Stimulated activated CD8-positive, alpha-beta memory T cell treated with anti-CD3 and anti-CD28 coated beads, Interleukin-12 subunit alpha, Interleukin-12 subunit beta, amount 100 ng/mL, for 4 hours (primary cell): ENCODE measurements at places on chromosomes 2 and 18.

- no peak for DNase-seq
Observed at GRCh38 chr2:162885281-162886070, 46.9 kb upstream of the KCNH7 start.

- DNase-seq, result no peak
Observed at GRCh38 chr2:3197308-3197707, 180.3 kb downstream of the EIPR1 start.

DNA sequence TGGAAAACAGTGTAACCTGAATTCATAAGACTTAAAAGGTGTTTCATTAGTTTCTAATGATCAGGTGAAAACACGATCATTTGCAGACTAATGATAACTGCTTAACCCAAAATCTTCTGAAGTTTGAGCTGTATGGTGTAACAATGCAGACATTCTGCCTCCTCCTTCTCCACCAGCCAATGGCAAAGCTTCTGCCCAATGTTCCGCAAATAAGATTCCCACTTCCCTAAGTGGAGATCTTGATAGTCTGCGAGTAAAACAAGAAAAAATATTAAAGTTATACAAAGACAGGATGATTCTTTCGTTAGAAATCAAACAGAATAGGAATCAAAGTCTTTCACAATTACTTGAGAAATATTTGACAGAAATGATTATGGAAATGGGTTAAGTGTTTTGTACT, 8.1 kb downstream of the C2orf42 start:
- DNase-seq, result no peak

- no peak for DNase-seq
Observed at GRCh38 chr2:17355608-17356329, 162.5 kb downstream of the RAD51AP2 start.

- no peak for DNase-seq
Observed at GRCh38 chr2:73324126-73324725, 30.9 kb upstream of the EGR4 start.

GRCh38 chr18:59646228-59646962, 50.8 kb downstream of the CCBE1 start:
- no peak for DNase-seq

GRCh38 chr2:160092445-160092844, 30.0 kb upstream of the PLA2R1 start:
- no peak for DNase-seq

DNA sequence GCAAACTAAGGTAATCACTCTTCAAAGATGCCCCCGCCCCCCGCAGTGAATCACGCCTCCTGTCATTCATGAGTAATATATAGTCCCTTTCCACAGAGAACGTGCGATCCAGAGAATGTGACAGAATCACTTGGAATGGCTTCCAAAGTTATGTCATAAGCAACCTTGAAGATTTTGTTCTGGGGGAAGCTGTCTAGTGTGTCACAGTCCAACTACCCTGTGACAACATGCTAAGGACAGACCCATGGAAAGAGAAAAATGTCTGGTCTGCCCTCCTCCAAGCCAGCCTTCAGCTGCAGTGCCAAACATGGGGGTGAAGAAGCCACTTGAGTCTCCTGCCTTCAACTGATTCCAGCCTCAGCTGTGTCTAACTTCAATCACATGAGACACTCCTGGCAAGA, 259.1 kb downstream of the SS18 start:
- no peak for DNase-seq

GRCh38 chr2:187922846-187923245, 368.6 kb upstream of the TFPI start:
- DNase-seq, result no peak

- DNase-seq, result no peak
Observed at GRCh38 chr2:12649602-12650400, 66.9 kb upstream of the TRIB2 start.

GRCh38 chr18:46461993-46462392, 195.0 kb downstream of the LOXHD1 start:
- no peak for DNase-seq
